ENCODE measurements at places on chromosomes 6 and 20. TPM values are rescaled to one million over a fixed set of nuclear protein-coding genes. Genes with fewer than 3 reads are reported as not detected.

ARID1B gene
- 59.0 TPM for total RNA-seq

HSPA1B gene
- total RNA-seq, result 79.1 TPM

GSTA2 gene
- not detected for total RNA-seq

C6orf62 gene
- total RNA-seq, result 126 TPM

Data from kidney epithelial cell (primary cell).